ENCODE measurements at places on chromosomes 5 and 9.

DNA sequence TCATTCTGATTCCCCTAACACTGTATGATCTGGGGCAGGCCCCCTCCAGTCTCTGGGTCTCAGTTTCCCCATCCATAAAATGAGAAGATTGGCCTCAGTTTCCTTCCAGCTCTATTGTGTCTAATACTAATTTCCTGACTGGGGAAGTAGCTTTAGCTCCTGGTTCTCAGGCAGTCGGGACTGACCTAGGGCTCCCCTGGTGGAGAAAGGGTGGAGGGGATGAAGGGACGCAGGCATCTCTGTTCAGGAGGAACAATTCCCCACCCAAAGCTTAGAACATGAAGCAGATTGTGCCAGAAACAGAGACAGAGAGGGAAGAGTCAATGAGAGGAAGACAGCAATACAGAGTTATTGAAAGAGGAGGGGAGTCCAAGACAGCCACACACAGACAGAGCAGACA is 14.2 kb upstream of the PTGS1 start:
- no peak for DNase-seq

- DNase-seq, result no peak
These were observed 9.3 kb downstream of the CSF1R start for GRCh38 chr5:150077060-150077459.

DNA sequence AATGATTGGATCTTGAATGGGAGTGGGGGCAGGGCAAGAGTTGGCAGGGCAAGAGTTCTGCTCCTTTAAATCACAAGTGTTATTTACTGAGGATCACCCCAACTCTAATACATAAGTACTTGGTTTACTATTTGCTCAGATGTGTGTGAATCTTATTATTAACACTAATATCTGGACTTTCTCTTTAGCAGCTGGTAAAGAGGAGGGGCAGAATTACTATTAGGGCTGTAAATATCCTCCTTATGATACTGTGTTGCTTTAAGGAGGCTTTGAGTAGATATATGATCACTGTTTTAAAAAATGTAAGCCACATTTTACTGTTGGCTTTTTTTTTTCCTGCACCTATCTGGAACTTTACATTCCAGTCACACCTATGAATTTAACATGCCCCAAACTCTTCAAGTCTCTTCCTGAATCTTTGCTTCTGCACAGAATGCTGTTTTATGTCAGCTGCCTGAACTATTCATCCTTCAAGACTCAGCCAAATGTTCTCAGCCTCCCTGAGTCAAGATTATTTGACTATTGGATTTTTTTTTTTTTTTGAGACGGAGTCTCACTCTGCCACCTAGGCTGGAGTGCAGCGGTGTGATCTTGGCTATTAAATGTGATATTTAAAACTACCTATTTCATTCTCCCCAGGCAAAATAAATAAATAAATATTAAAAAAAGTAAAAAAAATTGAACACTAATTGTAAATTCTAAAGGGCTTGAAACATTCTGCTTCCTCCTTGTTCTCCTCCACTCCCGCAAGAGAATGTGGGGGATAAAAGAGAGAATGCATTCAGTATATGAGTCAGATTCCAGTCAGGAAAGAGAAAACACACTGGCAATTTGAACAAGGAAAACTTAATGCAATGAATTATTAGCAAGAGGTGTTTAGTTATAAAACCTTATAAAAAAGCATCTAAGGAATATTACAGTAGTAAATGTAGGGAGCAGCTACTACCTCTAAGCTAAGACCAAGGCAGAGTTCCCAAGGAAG is 99.3 kb downstream of the FOCAD start:
- DNase-seq, result no peak

DNA sequence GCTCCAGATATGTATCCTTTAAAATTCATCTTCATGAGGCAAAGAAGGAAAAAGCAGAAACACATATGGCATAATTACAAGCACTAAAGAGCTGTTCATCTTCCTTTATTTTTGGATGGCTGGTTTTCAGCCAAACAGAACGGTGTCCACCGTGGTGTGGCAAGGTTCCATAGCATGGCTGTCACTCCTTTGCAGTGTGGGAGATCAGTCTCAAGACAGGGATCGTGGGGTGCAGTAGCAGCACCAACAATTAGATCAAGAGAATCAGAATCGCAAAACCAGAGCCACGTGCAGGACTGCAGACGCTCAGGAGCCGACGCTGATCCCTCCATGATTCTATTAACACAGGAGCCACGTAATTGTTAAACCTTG is 79.5 kb downstream of the SEMA4D start:
- no peak for DNase-seq

- DNase-seq, result no peak
These were observed 688.4 kb downstream of the PTPRD start for GRCh38 chr9:9924376-9924775.

GRCh38 chr5:1312993-1313833 is 18.3 kb upstream of the TERT start:
- no peak for DNase-seq

DNA sequence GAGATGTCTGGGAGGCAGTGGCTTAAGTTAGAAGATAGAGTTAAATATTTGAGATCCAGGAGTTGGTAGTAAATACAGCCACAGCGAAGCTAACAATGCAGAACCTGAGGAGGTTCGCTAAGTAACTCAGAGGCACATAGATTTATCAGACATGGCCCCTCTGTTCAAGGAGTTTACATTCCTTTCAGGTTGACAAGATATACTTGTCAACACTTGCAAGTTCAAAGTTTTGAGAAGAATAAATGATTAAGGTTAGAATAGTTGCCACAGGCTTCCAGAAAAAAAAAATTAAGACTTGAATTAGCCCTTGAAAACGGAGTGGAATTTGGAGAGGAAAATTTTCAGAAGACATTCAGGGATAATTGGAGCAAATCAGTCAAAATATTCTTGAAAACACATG is 658.3 kb upstream of the WWC1 start:
- no peak for DNase-seq

- no peak for DNase-seq
These were observed 12.2 kb downstream of the SLC35A4 start for GRCh38 chr5:140576776-140577201.

DNA sequence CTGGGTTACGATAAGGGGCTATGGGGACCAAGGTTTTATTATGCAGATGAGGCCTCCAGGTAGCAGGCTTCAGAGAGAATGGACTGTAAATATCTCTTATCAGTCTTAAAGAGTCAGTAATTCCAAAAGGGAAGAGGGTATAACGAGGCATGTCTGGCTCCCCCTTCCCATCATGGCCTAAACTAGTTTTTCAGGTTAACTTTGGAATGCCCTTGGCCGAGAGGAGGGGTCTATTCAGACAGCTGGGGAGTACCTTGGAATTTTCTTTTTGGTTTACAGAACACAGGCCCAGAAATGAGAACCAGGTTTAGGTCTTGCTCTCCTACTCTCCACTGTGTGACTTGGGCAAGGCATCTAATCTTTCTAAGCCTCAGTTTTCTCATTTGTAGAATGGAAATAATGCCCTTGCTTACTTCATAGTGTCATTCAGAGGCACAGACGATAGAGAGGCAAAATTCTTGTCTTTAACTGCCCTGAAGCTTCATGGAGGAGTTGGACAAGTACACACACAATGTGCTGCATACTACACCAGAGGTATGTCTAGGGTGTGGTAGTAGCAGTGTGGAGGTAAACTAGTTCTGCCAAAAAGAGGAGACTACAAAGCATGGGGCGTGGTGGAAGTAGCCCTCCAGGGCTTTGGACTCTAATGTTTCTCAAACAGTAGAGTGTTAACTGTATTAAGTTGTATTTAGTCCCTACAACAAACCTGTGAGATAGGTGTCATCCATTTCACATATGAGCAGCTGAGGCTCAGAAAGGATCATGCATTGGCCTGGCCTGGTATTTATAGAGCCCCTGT is 45.5 kb downstream of the IRF1 start:
- no peak for DNase-seq

GRCh38 chr5:179307013-179307800 is 38.1 kb downstream of the ADAMTS2 start:
- DNase-seq, result no peak

DNA sequence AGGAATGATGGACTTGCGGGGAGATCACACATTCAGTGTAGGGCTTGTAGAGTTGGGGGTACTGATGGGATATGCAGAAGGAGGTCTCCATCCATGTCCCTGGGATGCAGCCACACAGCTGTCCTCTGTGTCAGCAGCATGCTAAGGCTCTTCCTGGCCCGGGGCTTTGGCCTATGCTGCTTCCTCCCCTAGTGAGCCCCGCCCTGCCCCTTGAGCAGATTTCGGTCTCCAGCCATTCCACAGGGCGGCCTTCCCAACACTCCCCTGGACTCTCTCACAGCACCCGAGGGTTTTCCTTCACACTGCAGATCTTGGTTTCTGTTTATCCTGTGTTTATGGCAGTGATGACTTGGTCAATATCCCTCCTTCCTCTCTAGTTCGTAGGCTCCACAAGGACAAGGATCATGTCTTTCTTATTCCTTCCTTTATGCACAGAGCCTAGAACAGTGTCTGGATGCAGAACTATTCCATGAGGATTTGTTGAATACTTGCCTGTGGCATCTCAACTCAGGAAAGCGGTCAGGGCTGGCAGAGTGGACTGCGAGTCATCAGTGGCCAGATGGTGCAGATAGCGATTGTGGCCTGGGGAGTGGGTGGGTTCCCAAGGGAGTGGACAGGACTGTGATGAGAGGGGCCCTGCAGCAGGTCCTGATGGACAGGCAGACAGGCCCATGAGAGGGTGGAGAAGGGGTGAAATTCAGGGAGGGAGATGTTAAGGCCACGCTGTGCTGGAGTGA is 114.2 kb downstream of the RGS3 start:
- DNase-seq, result no peak

GRCh38 chr9:38641985-38642864 is 21.8 kb upstream of the ANKRD18A start:
- DNase-seq, result no peak

GRCh38 chr9:82572146-82572545 is 490.8 kb downstream of the RASEF start:
- DNase-seq, result no peak

DNA sequence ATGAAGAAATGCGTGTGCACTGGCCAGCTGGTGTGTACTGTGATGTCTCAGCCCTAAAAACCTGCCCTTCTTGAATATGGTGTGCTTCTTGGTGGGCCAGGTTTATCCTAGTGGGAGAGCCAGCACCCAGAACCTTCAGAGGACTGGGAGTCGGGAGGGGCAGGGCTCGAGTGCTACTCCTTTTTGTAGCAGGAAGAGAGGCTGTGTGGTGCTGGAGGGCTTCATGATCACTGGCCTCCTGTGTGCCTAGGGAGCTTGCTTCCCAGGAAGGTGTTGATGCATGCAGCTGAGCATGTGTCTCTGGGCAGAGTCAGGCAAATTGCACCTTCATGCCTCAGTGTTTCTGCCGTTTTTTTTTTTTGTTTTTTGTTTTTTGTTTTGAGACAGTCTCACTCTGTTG is 20.0 kb downstream of the PHF2 start:
- DNase-seq, result no peak

DNA sequence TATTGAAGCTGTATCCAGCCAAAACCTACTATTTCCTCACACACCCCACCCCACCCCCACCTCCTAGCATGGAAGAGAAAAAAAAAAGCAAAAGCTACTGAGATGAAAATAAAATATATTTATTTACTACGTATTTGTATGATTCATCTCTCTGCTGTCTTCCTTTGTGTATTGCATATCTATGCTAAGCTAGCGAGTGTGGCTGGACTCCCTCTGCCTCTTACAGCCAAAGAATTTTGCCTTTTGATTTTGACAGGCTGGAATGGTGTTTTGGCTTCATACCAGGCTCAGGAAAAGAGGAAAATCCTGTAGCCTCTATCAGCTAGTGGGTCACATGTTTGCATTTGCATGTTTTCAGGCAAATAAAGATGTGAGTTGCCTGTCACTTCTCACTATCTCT is 2.2 kb downstream of the ABLIM3 start:
- no peak for DNase-seq

GRCh38 chr9:114612272-114612923 is 1.3 kb downstream of the TMEM268 start:
- no peak for DNase-seq

DNA sequence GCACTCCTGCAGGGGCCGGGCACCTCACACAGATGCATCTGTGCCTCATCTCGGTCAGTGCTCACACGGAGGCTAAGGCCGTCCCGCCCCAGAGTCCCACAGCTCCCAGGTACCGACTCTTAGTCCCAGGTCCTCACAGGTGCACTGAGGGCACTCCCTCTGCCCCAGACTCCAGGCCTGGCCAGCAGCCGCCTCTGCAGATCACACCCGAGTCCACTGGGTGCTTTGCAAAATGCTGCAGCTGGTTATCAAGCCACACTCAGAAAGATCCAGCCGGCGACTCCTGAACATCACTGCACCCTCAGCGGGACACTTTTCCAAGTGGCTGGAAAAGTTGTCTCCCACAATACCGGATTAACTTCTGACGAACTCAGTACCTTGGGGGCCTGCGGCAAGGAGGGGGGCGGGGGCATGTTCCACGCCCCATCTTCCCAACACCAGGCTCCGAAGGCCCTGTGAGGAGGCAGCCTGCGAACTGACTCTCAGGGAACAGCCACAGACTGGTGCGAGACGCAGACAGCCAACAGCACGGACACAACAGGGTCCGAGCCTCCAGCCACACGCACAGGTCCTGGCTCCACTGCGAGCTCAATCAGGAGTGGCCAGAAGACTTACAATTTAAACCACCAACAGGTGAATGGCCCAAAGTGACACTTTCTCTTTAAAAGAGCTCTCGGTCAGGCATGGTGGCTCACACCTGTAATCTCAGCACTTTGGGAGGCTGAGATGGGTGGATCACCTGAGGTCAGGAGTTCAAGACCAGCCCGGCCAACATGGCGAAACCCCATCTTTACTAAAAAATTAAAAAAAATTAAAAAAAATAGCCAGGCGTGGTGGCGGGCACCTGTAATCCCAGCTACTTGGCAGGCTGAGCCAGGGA is 4.0 kb downstream of the BRD3 start:
- DNase-seq, result no peak

DNA sequence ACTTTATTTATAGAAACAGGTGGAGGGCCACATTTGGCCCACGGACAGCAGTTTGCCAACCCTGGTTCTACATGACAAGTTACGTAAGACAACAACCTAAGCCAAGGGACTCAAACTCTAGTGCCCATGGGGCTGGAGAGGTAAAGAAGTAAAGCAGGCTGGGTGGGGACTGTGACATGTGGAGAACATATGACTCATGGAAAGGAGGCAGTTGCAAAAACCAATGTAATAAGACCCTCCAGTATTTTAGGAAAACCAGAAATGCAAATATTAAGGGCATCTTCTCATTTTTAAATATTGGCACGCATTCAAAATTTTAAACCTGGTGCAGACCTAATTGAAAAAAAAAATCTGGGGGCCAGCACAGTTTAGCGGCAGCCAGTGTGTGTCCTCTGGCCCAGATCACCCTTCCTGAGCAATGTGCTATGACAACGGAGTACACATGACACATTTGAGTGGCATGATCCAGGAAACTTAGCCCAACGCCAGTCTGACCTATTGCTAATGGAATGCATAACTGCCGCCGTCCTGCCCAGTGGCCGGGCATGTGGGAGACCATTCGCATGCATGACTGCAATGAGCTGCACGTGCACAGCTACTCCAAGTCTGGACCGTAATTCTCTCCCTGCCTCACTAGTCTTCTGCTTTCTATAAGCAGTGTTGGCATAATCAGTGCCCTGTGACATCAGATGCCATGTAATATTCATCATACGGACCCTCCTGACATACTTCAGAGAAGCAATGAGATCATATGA is 97.2 kb downstream of the SH3TC2 start:
- DNase-seq, result no peak

- no peak for DNase-seq
These were observed 74.0 kb downstream of the GNAQ start for GRCh38 chr9:77957652-77958051.

Data from cortex of kidney (tissue), 1 donor.